MG63 (cell line): ENCODE measurements at places on chromosomes 2 and 18.

GRCh38 chr2:110678457-110679336, 834 bp upstream of the BUB1 start:
- peak; percentile 13 for DNase-seq

- peak; percentile 85 for DNase-seq
These were observed 2.2 kb downstream of the RND3 start for GRCh38 chr2:150485114-150485870.

DNA sequence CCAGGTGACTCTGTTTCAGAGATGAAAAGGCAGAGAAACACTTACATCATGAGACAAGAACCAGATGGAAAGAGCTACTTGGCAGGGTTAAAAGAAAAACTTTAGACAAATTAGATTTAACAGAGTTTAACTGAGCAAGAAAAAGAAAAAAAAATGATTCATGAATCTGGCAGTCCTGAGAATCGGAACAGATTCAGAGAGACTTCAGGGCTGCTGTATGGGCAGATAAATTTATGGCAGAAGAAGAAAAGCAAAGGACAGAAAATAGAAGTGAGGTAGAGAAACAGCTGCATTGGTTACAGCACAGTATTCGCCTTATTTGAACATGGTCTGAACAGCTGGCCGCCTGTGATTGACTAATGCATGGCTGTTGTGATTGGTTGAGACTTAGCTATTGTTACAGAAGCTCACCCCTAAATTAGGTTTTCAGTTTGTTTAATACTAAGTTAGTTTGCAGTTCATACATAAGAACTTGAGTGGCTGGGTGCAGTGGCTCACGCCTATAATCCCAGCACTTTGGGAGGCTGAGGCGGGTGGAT, 43.0 kb upstream of the RHOB start:
- no peak for DNase-seq

DNA sequence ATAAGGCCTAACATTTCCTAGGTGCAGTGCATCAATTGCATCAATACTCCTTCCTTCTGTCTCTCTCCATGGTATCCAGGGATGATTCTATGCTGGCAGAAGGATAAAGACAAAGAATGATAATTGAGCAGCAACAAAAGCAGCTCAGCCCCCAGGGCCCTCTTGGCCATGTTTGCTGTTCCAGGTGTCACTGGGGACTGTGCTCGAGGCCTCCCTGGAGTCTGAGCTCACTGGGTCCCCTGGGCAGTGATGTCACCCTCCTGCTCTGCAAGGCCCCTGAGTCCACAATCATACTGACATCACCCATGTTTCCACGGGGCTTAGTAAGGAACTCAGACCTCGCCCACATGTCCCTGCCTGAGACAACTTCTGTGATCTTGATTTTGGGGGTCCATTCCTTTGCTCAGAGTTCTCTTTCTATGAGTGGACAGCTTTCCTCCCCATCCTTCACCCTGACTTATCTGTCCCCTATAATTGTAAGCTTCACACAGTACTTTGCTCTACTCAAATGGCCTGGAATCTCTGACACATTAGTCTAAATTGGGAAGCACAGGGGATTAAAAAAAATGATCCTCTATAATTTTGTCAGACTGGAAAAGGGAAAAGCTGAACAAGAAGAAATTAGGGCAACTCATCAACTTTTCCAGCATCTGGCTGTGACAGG, 15.8 kb upstream of the EXOC6B start:
- DNase-seq, result no peak

DNA sequence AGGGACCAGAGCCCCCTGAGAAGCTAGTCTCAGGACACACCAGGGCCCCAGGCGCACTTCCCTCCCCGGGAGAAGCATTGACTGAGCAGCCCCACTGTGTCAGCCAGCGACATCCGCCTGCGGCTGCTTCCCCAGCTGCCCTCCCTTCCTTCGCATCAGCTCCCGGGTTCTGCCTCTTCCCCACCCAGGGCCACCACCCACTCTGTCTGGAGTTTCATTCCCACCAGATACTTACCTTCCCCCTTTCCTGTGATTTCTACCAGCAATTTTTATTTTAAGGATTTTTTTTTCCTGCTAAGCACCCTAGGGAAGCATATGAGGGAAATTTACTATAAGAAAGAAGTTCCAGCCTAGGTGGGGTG, 99.2 kb downstream of the SMAD7 start:
- no peak for DNase-seq

GRCh38 chr2:54574107-54574859, 118.2 kb downstream of the SPTBN1 start:
- DNase-seq, result no peak

DNA sequence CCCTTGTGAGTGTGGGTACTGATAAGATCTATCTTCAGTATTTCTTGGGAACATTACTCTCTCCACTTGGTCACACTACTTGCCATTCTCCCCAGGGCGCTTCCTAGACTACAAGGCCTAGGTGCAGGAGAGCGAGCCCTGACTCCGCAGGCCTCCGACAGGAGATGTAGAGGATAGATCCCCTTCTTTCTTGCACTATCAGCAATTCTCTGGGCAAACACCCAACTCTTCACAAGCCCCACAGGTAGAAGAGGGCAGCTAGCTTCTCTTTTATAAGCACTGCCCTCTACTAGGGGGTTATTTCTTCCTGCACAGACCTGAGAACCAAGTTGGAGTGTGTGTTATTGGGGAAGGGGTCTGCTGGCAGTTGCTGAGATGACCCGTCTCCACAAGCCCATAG, 10.7 kb upstream of the RMDN2 start:
- DNase-seq, result no peak

DNA sequence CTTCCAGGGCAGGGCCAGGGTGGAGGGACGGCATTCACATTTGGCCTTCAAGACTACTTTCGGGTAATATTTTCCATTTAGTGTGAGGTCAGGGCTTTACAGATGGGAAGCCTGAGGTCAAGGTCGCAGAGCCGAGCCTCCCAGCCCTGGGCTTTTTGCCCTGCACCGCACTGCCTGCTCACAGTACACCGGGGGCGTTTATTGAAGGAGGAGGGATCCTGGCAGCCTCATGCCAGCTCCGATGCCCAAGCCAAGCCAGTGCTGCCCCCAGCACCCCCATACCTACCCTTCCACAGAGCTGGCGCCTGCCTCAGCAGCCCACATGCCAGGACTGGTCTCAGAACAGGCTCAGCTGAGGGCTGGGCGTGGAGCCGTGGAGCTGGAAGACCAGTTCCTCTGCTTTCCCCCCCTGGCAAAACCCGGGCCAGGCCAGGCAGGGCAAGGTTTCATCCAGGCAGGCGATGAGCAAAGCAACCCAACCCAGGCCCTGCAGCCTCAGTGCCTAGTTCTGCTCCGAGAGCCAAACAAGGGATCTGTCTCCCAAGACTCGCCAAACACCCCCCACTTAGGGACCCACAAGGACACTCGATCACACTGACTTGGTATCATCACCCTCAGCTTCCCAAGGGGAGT, 11.9 kb downstream of the SDC1 start:
- DNase-seq, result peak; percentile 45

DNA sequence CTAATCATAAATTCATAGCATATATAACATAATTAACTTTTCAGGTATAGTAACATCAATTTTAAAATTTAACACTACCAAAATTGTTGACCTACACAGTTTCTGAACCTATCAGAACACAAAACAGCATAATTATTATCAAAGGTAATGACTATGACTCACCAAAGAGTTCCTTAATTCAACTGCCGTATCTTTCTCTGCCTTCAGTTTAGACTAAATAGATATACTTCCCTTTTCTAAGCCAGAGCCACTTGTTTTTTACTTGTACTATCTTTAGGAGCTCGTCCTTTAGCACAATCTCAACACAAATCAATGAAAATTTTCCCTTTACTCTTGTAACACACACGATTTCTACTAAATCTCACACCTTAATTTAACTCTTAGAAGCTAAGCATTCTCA, 54.4 kb downstream of the CCDC88A start:
- no peak for DNase-seq

DNA sequence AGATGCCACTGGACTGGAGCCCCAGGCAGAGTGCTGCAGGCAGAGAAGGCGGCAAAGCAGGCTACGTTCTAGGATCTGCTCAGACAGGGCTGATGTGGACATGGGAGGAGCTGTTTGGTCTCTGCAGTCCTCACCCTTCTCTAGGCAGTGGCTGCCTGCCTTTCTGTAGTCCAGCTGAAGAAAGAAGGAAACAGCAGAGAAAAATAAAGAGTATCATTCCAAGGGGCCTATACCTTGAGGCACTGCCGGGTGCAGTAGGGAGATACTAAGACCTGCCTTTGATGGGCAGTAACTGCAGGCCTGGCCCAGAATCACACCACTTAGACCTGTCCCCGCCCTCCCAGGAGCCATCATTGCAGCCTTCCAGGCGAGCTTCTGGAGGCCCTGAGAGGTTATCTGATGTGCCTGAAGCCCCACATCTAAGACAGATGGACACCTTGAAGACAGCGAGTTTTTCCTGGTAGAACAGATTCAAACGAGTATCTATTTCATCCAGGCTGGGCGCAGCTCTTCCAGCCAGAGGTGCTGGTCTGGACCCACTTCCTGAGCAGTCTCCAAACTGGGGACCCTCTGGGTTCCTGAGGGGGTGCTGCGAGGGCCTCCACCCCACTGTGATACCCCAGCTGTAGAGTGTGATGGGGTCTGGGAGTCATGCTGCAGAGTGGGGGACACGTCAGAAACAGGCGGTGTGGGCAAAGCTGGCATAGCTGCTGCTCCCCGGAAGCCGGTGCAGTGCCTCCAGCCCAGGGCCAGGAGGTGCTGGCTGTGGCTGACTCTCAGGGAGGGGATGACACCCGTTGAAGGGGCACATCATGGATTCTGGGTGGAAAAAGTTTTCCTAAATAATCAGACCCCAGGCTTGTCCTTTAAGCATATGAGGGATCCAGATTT, 87.3 kb upstream of the OTOS start:
- no peak for DNase-seq

DNA sequence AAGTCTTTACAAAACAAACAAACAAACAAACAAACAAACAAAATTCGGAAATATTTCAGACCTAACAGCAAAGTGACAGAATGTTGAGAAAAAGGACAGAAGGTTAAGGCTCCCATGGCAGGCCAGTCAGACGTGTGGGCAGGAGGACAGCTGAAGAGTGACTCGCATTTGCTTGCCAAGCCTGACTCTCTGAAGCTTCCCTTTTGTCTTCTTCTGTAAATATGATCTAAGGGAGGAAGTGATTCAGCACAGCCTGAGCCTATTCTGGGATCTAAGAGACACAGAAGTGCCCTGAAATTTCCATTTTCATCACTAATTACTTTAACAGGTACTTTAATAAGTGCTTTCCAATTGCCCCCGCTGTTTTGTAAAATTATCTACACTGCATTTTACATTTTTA, 134.0 kb upstream of the LYPD1 start:
- DNase-seq, result peak; percentile 46

GRCh38 chr18:34153711-34154110, 71.0 kb downstream of the NOL4 start:
- no peak for DNase-seq

DNA sequence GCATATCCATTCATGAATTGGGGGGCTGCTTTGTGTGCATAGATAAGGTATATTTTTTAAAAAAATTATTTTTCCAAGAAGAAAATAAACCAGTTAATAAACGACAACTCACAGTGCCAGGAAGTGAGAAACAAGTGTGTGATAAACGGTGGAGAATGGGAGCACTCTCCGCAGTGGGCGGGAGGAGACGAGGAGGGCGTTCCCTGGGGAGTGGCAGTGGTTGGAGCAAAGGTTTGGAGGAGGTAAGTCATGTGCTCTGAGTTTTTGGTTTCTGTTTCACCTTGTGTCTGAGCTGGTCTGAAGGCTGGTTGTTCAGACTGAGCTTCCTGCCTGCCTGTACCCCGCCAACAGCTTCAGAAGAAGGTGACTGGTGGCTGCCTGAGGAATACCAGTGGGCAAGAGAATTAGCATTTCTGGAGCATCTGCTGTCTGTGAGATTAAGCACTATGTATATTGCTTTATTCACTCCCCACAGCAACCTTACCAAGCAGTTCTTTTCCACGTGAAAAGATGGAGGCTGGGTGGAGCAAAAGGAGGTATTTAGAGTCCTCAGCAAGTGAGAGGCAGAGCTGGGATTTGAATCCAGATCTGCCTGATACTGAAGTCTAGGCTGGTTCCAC, 27.0 kb upstream of the CASP8 start:
- DNase-seq, result peak; percentile 70

DNA sequence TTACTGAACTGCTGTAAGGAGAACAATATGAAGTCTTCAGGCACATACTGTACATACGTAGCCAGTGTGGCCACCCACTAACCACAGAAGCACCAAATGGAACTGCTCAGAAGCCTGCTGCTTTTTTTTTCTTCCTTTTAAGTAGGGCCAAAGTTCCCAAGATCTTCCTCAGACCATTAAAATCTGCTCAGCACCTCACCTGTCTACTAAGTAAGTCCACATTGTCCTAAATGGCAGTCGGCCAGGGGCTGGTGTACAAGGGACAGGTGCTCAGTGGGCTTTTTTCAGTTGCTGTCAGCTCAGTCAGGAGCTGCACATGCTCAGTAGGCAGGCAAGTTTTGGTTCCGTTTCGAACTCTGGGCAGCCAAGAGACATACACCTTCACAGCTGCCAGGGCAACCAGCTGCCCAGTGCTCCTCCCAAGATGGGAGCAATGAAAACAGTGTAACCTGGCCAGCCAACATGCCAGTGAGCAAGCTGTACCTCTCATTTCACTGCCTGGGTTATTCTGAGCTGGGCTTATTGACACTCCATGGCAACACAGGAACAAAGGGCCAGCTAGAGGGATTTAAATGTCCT, 86.1 kb downstream of the ACVR1 start:
- no peak for DNase-seq

DNA sequence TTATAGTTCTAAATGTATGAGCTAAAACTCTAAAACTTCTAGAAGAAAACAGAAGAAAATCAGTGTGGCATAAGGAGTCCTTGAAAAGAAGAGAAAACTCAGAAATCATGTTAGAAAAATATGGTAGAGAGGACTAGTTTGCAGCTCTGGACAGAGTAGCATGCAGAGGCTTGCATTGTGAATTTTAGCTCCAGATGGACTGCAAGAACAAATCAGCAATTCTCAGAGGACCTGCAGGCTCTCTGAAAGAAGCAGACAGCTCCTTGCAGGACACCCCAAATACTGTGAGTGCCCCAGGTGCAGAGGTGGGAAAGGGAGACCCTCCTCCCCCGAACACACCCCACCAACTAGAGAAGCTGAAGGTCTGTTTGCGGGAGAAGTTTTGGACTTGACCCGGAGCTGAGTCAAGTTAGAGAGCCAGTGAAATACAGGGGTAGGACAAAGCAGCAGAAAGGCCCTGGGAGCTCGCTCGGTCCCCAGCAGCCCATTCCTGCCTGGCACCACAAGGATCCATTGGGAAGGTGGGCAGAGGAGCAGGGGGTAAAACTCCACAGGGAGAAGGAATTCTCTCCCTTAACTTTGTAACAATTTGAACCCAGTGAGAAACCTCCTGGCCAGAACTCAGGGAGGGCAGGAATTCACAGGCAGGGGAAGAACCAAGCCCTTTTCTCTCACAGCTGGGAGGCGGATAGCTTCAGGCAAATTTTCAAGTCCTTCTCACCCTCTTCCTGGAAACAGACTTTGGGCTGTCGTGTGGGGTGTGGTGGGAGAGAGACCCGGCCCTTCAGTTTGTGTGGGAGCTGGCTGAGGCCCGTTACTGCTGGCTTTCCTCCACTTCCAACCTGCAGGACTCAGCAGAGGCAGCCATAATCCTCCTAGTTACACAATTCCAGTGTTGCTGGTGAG, 216.2 kb upstream of the SLC35G4 start:
- peak; percentile 13 for DNase-seq

- peak; percentile 67 for DNase-seq
These were observed 436.6 kb downstream of the LRATD1 start for GRCh38 chr2:15069149-15069548.

- peak; percentile 32 for DNase-seq
These were observed 450.4 kb downstream of the GALR1 start for GRCh38 chr18:77700051-77700450.

- DNase-seq, result peak; percentile 63
These were observed 144.0 kb downstream of the TNS1 start for GRCh38 chr2:217858519-217859491.

GRCh38 chr2:190020720-190021119, 41.8 kb downstream of the MSTN start:
- DNase-seq, result no peak
